ENCODE measurements at places on chromosomes 13 and 19.

GRCh38 chr19:4233282-4233853 lies 4.0 kb downstream of the EBI3 start:
- peak; percentile 67 for DNase-seq

DNA sequence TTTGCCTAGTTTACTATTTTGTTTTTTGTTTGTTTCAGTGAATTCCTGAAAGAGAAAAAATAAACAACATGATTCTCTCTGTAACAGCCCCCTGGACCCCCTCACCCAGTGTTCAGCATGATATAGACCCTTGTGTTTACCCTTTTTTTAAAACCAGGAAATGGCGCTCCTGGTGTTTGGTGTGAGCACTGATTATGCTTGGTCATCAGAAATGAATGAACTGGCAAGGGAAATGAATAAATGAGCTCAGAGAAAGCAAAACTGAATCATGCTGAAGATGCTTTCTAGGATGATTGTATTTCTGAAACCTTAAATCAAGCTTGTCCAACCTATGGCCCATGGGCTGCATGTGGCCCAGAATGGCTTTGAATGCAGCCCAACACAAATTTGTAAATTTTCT lies 22.1 kb downstream of the WASF3 start:
- DNase-seq, result no peak

GRCh38 chr13:113226873-113227450 lies 17.5 kb downstream of the CUL4A start:
- no peak for DNase-seq

DNA sequence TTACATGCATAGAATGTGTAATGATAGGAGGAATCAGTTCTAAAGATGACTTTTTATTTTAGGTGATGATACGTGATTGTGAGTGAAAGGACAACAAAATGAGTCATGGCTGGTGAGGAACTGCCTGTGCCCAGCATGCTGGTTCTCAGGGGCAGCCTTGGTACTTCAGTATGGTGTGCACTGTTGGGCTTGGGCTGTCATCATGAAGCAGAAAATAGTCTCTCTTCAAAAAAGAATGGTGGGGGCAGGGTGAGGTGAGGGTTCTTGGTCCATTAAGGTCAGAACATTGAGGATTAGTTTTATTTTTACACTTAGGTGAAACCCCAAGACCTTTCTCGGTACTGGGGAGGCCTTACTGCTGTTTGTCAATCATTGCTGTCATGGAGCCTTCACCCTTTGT lies 309.5 kb downstream of the MTUS2 start:
- no peak for DNase-seq

- no peak for DNase-seq
These were observed 330.8 kb downstream of the TBC1D4 start for GRCh38 chr13:75151081-75151643.

GRCh38 chr19:46878613-46879375 lies 18.0 kb downstream of the ARHGAP35 start:
- no peak for DNase-seq

- DNase-seq, result no peak
These were observed 8.5 kb downstream of the IFNL2 start for GRCh38 chr19:39276740-39277139.

GRCh38 chr19:48403606-48404005 lies 10.1 kb downstream of the GRIN2D start:
- DNase-seq, result peak; percentile 77

GRCh38 chr13:114025405-114025713 lies 51.5 kb upstream of the C13orf46 start:
- DNase-seq, result no peak

Measured in NCI-H69 (cell line).